ENCODE measurements at places on chromosomes 5 and 9. TPM values are rescaled to one million over a fixed set of nuclear protein-coding genes. Genes with fewer than 3 reads are reported as not detected.

DNA sequence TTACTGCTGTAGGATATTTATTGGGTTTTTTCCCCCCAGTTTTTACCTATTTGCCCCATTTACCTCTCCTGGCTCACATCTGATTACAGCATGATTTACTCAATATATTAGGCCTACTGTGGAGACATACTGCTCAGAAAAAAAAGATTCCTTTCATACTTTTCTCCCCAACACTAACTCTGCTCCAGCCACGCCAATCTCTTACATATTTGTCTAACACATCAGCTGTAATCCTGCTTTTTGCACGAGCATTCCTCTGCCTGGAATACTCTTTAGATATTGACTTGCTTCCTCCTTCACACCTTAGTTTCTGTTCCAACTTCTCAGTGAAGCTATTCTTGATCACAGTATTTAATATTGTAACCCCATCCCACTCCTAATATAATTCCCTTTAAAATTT, 158.1 kb upstream of the VCAN start:
- DNase-seq = no peak

DNA sequence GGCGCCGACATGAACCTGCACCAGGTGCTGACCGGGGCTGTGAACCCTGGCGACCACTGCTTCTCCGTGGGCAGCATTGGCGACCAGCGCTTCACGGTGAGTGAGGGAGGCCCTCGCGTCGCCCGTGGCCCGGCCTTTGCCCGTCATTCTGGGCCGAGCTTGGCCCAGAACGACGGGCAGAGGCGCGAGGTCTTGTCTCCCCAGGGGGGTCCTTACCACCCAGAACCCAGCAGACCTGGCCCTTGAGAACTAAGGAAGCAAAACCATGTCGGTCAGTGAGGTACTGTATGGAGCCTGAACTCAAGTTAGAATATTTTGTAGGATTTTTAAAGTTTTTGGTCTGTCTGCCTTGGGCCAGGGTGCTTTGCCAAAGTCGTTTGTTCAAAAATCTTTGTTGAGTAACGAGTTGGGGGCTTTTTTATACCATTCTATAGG, 691 bp downstream of the DMXL1 start:
- DNase-seq = no peak

Gene CLIC3
- total RNA-seq = 0.38 TPM

DNA sequence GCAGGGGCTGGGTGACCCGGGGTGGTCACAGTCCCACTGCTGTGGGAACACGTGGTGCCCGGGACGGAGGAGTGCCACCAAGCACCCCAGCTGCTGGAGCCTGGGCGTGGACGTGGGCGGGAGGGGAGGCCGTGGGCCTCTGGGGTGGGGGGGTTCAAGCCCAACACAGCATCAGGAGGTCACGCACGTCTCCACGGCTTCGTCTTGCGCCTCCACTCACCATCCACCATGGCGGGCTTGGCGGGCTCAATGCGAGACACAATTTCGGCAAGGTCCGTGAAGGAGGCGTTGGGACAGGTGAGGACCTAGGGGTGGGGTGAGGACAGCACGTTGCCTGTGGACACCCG, 2.2 kb upstream of the NSMF start:
- DNase-seq = peak; percentile 50

DNA sequence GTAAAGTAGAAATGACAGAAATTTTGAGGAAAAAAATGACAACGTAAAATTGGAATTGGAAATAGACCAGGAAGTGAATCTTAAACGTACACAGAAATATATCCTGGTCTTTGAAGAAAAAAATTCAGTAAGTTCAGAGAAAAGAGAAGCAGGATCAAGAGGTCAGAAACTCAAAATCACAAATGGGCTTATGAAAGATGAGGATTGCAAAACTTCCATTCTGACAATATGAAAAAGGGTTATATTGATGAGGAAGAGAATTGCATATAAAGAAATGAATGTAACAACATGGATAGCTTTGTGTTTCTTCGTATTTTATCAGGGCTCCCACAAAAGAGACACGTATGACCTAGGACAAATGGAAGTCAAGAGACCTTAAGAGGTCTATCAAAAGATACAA, 58.1 kb downstream of the OXCT1 start:
- no peak for DNase-seq

GRCh38 chr5:59575648-59576445, 317.7 kb downstream of the PDE4D start:
- no peak for DNase-seq

Gene TSSK1B
- not detected for total RNA-seq

GRCh38 chr9:124419832-124420489, 4.7 kb upstream of the PSMB7 start:
- DNase-seq = no peak

Gene PCSK1
- 0.34 TPM for total RNA-seq

DNA sequence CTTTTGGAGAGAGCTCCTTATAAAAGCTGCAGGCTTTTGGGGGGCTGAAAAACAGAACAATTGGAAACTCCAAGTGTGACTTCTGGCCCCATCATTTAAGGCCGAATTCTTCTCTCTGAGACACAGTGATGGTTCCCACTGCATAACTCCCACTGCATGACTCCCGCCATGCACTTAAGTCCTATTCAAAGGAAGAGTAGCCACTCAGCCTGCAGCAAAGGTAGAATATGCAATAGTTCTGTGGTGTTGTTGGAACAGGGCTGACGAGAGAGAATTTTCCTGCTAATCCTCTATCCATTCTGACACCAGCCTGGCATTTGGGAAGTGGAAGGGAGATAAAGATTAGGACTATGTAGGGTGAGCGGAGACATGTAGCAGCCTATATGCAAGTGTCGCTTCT, 185.6 kb upstream of the ZNF462 start:
- no peak for DNase-seq

DNA sequence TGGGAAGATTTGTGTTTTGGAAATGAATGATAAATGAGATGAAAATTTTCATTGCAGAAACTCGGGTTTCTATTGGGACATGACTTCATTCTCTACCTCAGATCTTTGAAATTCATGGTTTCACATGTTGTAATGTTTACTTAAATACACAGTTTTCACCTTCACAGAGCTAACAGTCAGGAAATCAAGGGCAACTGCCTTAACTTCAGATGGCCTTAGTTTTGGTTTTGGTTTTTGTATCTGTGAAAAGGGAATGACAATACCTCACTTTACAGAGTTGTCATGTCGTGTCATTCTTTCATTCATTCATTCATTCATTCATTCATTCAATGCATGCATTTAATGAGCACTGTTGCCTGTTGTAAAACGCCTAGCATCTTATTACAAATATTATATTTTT, 41.9 kb downstream of the NIM1K start:
- DNase-seq = no peak

DNA sequence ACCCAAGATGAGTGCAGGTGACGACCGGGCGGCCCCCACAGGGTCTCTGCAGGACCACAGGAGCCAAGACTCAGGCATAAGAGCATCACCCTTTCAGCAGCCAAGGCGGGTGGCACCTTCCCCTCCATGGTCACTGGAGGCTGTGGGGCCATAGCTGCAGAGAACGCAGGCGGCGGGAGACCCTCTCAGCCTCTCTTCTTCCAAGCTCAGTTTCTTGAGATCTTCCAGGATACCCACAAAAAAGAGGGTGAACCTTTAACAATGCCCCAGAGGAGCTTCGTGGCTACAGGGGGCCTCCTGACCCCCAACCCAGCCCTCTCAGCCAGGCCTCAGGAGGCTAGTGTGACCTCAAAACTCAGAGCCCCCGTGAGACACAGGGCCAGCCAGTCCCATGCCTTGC, 5.8 kb upstream of the TBC1D9B start:
- no peak for DNase-seq

GRCh38 chr9:74736646-74737045, 151.1 kb downstream of the TRPM6 start:
- no peak for DNase-seq

GRCh38 chr5:2847608-2848007, 96.1 kb upstream of the IRX2 start:
- no peak for DNase-seq

- DNase-seq = peak; percentile 74
Measured at GRCh38 chr5:42950456-42951292, 89.4 kb downstream of the ANXA2R start.

Gene KIF4B
- 0.05 TPM for total RNA-seq

- no peak for DNase-seq
Measured at GRCh38 chr5:131068893-131069643, 96.0 kb downstream of the HINT1 start.

Gene PTGER4
- 8.3 TPM for total RNA-seq

- DNase-seq = peak; percentile 70
Measured at GRCh38 chr5:72179028-72179815, 71.9 kb downstream of the MAP1B start.

GRCh38 chr9:4170231-4170630, 129.6 kb downstream of the GLIS3 start:
- no peak for DNase-seq

GRCh38 chr5:5335700-5336264, 86.7 kb upstream of the ICE1 start:
- DNase-seq = no peak

Gene CPEB4
- 95.0 TPM for total RNA-seq

DNA sequence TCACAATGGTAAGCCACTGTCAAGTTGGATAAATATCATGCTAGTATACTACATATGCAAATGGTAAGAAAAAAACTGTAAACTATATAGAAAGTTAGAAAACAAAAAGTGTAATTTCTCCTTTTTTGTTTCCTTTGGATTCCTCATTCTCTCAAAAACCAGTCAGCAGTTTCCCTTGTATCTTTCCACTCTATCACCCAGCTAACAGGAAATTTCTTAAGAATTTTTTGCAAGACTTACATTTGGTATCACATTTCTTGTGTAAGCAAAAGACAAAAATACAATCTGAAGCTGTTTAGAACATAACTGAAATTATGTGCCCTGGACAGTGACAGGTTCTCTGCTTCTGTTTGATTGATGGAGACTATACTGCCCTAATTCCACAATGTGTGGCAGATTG, 25.2 kb upstream of the MSH3 start:
- DNase-seq = no peak

DNA sequence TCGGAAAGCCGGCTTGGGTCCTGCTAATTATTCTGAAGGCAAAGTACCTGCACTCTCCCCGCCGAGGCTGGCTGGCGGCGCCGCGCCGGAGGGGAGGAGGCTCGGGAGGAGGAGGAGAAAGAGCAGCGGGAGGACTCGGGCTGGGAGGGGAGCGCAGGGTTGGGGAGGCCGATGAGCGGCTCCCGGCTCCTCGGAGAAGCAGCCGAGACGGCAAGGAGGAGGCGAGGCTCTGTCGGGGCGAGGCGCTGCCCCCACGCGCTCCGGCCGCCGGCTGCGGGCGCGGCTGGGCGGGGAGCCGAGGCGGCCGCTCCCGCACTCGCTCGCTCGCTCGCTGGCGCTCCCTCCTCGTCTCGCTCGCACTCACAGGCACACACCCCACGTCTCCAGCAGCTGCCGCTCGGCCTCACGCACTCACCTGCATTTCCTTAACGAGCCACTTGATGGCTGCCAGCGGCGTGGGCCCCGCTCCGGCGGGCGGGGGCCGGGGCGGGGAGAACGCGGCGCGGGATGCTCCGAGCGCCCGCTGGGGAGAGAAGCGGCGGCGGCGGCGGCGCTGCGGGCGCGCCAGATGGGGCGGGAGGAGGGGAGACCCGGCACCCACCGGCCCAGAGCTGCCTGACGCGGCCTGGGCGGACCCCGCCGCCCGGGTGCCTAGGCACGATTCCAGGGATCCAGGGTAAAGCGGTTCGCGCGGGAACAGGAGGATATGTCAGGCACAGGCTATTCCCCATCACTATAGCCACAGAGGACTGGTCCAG, at the start of gene PTPRD:
PTPRD (minus strand) TSS at position 362 of the 758 bp plus-strand sequence.
- DNase-seq = no peak

Gene KIF27
- total RNA-seq = 2.9 TPM

Gene CHSY3
- 2.7 TPM for total RNA-seq

DNA sequence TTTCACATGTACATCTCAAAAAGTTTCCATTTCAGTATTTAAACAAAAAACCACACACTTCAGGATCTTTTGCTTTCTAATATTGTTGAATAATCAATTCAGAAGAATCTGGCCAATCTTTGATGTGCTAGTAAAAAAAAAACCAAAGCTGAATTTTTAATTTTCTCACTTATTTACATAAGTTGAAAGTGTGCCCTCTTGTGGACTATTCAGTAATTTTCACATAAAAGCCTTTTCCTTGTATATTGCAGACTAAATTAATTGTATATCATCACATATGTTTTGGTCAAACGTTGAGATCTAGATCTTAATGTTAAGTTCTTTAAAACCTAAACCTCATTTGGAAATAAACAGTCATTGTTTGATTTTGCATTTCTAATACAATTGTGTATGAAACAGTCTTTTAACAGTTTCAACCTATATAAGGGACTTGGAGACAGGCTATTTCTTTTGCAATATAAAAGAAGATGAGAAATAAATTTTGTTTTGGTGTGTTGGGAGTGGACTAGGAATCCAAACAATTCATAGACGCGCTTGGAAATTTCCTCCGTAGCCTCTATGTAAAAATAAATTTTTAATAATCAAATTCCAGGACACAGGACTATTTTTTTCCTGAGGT, 68.1 kb downstream of the NIPBL start:
- no peak for DNase-seq

Gene ADRB2
- 4.8 TPM for total RNA-seq

DNA sequence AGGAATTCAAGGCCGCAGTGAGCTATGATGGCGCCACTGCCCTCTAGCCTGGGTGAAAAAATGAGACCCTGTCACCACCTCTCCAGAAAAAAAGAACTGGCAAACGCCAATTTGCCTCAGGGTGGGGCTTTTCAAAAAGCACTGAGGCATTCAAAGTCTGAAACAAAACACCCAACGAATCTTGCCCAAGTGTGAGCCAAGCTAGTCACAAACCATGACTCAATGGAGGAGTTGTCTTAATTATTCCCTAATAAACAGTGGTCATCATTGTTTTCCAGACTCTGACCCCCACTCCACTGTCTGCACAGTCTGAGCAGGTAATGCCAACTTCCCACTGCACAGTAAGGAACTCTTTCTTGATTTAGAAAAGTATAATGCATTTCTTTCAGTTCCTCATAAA, 16.8 kb downstream of the FRMD3 start:
- no peak for DNase-seq

Gene SLC6A7
- not detected for total RNA-seq

Gene RABGAP1
- total RNA-seq = 44.9 TPM

GRCh38 chr5:72018143-72018803, 89.0 kb upstream of the MAP1B start:
- peak; percentile 24 for DNase-seq

DNA sequence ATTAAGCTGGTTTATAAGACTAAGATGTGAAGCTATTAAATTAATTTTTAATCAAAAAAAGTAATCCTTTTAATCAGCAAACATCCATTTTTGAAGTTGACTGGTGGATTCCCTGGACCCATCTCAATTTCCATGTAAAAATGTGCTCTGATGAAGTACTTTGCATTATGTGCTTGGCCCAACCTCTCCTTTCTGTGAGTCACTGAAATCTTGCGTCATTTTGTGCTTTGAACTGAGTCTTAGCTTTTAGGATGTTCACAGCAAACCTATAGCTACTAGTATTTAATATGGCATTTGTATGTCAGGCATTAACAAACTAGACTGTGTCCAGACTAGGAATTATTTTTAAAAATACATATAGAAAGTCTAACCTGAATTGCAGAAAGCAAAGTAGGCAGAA, 55.0 kb upstream of the CDH12 start:
- DNase-seq = no peak

Data from psoas muscle (tissue), 8 donors.